ENCODE measurements at places on chromosomes 11 and 22.
A peak's percentile ranks its signal among the peaks of the same experiment; 100 is the strongest.

GRCh38 chr11:132981131-132981956 is 551.0 kb downstream of the OPCML start:
- DNase-seq, result no peak

DNA sequence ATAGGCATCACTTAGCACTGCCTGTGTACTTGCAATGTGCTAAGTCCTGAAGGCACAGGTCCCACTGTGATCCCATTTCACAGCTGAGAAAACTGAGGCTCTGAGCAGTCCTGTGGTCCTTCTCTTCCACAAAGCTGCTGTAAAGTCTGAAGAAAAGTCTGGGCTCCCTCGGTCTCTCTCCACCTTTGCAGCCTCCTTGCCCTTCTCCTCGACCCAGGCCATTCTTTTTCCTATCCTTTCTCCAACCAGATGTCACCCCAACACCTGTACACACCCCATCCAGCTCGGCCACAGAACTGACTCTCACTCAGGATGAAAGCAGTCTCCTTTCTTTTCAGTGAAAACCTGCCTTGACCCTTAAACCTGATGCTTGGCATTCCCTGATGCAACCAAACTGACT is 42.6 kb upstream of the SYT13 start:
- DNase-seq, result no peak

DNA sequence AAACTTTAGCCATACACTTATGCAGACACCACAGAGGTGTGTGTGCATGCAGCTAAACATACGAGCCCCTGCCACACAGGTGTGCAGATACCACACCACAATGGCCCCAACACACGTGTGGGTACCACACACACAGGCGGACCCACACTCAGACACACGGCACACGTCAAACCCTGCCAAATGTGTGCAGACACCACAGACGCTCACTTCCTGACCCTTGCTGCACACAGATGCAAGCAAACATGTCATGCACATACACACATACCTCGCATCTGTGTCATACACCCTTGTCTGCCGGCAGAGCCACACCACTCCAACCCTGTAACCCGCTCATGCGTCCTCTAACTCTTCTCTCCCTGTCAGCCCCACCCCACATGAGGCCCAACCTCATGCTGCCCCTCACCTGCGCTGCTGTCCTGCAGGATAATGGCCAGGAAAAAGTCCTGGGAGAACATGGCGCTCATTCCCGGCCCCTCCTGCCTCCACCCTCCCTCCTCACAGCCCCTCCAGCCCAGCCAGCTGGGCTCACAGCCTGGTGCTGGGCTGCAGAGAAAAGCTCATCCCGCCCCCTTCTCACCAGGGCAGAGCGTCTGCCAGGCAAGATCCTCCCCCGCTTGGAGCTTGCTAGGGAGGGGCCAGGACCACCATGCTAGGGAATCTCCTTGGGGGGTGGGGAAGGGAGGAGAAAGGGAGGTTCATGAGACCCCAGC is 14.2 kb downstream of the SMPD1 start:
- DNase-seq, result no peak

DNA sequence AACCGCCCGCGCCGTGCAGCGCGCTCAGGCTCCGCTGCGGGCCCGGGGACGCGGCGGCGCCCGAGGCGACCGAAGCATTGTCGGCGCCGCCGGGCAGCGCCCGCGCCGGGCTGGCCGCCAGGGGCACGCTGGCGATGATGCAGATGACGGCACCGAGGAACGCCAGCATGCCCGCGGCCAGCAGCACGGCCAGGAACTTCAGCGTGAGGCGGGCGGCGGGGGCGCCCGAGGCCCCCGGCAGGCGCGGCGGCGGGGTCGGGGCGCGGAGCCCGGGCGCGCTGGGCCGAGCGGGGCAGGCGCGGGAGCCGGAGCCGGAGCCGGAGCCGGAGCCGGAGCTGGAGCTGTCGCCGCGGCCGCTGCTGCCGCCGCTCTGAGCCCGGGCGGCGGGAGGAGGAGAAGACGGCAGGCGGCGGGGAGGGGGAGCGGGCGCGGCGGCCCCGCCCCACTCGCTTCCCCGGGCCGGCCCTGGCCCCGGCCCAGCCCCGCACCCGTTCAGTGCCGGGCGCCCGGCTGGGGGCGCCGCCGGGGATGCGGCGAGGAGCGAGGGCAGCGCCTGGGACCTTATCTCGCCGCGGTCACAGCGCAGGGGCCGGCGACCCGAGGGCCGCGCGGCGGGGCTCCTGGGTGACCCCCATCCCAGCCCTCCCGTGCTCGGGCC is at the start of gene NPTXR:
TSS of gene NPTXR (minus strand) at position 372 of the 658 bp plus-strand sequence.
- peak; percentile 59 for DNase-seq

DNA sequence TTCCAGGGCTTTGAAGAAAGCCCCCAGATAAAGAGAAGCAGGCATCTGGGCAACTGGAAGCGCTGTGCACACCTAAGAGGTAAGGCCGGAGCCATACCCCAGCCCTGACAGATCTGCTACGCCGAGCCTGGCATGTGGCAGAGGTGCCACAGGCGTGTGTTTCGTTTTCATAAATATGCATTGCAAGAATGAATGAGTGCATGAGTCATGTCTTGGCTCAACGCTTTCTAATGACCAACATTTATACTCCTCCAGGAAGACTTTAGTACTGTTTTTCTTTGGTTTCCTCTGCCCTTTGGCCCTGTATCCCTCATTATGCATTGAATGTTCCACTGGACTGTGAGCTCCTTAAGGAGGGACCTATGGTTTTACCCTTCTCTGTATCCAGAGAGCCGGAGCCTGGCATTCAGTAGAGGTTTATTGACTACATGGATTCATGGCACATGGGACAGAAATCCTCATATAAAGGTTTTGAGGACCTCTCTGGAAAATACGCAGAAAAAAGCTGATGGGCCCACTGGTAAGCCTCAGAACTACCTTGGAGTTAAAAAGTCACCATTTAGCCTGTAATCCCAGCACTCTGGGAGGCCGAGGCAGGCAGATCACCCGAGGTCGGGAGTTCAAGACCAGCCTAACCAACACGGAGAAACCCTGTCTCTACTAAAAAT is 38.9 kb upstream of the CSNK2A3 start:
- DNase-seq, result peak; percentile 24

DNA sequence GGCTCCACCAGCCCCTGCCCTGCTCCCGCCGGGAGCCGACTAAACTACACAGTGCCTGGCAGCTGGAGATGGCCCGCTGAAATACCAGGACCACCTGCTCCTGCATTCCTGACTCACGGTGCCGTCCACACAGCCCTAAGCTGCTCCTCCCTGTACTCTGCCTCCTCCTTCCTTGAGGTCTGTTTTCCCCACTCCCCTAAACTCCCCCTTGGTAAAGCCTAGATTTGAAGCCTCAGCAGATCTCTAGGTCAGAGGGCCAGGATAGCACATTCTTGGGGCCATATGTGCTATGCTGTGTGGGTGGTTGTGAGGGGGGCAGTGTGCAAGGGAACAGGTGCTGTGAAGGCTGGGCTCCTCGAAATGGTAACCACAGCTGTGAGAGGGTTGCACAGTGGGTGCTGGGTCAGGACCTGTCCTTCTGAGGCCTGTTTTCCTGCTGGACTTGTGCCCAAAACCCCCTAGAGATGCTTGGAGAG is 9.7 kb downstream of the LRFN4 start:
- DNase-seq, result no peak

GRCh38 chr11:68976563-68976962 is 4.2 kb downstream of the MRGPRD start:
- no peak for DNase-seq

DNA sequence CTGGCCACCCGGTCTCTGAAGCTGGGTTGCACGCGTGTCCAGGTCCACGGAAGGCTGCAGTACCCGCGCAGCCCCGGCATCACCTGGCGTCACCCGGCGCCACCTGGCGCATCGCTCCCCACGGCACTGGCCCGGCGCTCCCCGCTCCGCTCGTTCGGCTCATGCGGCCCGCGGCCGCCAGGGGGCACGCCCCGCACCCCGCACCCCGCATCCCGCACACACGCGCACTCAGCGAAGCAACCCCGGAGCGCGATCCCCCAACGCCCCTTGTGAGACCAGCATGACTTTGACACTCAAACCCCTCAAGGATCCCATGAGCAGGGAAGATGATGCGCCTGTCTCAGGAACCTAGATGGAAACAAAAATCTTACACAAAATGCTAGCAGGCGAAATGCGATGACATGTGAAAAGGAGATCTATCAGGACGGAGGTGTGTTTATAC is 11.9 kb downstream of the B3GNT6 start:
- no peak for DNase-seq

GRCh38 chr22:41857155-41857859 is 24.4 kb downstream of the SREBF2 start:
- DNase-seq, result no peak

- DNase-seq, result no peak
These were observed 2.5 kb downstream of the CRKL start for GRCh38 chr22:20919718-20920117.

GRCh38 chr11:64124147-64124546 is 41.8 kb downstream of the MACROD1 start:
- DNase-seq, result no peak

DNA sequence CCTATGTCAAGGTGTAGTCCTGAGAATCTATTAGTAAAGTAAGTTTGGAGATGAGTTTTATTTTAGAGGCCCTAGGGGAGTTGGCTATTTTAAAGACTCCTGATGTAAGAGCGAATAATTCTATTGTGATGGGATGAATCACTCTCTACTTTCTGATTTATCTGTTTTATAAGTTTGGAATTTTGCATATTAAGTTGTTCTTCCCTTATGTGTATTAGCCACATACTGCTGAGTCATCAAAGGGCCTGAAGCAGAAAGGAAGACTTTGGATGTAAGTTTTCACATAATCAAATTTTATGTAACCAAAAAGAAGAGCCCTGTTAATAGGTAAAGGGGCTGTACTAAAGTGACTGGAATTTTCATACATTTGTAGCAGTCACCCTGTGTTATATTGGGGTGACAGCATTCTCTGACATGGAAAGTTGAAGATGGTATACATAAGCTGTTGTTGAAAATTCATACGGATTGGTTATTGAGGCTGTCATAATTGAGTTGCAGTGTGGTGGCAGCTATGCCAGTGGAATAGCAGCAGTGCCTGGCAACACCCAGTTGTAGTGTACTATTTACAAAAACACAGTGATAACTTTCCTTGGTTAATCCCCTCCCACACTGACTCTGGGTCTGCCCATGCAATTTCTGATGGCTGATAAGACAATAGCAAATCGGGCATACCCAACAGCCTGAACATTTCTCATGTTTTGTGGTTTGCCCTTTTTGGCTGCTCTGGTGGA is 90.6 kb upstream of the NTM start:
- no peak for DNase-seq

DNA sequence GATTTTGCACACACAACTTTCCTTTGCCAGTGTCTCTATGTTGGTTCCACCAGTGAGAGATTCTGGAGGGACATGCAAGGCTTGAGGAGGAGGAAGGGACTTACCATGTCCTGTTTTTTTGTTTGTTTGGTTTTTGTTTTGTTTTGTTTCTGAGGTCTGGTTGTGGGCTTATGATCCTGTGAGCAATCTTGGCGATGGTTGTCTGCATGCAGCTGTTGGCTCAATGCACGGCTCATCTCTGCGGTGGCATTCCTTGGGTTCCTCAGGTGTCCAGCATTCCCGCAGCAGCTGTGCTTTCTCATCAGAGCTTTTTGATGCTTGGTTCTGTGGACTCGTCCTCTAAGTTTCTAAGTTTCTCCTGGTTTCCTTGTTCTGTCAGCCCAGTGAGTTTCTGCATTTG is 4.8 kb upstream of the NNMT start:
- no peak for DNase-seq

- no peak for DNase-seq
These were observed 225.9 kb upstream of the SESN3 start for GRCh38 chr11:95456714-95457491.

DNA sequence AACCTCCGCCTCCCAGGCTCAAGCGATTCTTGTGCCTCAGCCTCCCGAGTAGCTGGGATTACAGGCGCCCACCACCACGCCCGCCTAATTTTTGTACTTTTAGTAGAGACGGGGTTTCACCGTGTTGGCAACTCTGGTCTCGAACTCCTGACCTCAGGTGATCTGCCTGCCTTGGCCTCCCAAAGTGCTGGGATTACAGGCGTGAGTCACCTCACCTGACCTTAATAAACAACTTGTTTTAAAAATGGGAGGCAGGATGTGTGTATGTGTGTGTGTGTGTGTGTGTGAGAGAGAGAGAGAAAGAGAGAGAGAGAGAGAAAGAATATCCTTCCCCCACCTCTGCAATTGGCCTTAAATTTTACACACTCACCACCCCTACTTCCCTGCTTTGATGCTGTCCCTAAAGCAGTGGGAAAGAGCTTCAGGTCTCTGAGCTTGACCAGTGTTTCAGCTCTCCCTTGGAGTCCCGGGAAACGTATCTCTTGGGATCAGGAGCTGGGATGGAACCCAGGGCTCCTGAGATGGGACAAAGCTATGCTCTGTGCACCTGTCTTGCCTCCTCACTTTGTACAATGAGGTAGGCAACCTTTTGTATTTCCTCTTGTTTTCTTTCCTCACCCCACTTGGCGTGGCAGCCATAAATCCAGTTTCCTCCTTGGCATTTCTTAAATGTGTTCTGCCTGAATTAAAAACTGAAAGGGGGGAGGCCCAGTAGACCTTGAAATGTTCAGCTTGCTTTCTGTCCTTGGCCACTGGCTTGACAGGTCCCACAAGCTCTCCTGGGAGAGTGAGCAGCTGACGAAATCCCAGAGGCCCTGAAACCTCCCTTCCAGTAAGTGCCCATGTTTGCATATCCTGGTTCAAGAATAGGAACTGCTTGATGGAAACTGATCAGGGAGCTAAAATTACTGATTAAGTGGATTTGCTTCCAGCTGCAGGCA is 17.8 kb upstream of the XBP1 start:
- no peak for DNase-seq

DNA sequence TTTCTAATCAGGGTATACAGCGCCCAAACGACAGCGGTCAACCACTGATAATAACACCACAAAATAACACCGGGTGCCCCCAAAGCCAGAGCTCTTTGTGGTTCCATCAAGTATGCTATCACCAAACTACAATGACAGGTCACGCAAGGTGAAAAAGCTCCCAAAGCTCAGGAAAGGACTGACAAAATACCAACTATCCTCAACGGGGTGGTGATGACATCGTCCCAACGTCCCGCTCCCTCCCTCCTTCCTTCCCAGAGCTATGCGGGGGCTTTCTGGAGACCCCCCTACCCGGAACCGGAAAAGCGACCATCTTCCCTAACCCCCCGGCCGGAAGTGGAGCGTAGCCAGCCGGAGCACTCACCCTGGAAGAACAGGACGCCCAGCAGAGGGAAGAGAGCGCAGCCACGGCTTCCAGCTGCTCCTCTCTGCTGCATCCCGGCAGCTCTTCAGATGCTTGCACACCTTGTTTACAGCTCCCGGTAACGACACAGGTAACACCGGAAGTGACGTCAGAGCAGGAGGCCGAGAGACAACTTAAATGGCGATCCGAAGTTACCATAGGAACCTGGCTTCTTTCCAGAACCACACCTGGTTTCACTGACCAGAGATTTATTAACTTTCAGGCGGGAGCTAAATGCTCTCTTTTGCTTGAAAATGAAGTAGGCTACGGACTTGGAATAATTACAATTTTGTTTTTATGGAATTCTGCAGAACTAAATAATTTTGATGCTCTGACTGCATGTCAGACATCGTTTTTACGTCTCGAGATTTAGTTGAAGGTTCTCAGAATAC is at the start of gene MPZL3:
TSS of gene MPZL3 (minus strand) at position 508 of the 795 bp plus-strand sequence. CDS start at position 437, 71 bp downstream.
- peak; percentile 37 for DNase-seq

GRCh38 chr11:64127267-64128072 is 38.4 kb downstream of the MACROD1 start:
- DNase-seq, result no peak

- no peak for DNase-seq
These were observed 54.8 kb upstream of the FDX1 start for GRCh38 chr11:110374921-110375320.

All from T1000 (cell line).